CD4-positive, alpha-beta T cell treated with Interleukin-17A for 1 hour (primary cell): ENCODE measurements at places on chromosomes 1 and 21.

GRCh38 chr1:6299557-6300165 lies 38.8 kb upstream of the GPR153 start:
- DNase-seq = no peak

DNA sequence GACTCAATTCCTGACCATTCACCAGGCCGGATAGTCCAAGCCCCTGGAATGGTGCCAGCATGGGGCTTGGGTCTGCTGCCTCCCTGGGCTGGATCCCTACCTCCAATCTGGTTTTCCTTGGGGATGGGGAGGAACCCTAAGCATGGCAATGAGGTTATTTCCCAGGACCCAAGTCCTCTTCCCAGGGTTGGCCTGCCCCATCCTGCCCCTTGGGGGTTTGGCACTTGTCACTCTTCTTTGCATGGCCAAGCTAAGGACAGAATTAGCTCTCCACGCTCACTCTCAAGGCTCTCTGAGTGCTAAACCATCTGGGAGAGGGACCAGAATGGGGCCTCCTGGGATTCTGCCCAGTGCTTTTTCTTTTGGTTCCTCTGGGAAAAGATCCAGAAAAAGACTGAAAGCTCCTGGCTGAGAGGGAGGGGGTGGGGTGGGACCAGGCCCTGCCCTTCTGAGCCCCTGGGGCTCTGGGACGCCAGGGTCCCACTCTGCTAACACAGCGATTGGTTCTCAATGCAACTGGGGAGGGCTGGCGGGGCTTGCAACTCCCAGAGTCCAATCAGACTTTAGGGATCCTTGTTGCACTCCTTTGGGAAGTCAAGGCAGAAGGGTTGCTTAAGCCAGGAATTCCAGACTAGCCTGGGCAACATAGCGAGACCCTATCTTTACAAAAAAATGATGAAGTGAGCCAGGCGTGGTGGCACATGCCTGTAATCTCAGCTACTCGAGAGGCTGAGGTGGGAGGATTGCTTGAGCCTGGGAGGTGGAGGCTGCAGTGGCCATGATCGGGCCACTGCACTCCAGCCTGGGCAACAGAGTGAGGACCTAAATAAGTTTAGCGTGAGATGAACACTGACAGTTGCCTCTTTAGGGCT lies 52.7 kb downstream of the DHRS3 start:
- DNase-seq = no peak

- no peak for DNase-seq
Measured at GRCh38 chr1:59477867-59478266, 181.0 kb downstream of the FGGY start.

DNA sequence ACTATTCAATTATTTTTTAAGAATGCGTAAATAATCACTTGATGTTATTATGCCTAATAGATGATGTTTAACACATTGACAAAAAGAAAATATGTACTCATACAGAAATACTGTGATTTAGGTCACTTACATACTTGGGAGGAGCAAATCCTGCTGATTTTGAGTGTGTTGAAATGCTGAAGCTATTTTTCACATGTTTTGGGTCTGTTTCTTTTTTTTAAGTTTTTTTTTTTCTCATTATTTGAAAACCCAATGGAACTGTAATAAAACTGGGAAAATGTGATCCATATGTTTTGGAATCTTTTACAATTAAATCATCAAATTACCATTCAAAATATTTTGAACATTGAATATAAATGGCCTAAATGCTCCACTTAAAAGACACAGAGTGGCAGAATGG lies 366.2 kb upstream of the ADAMTS5 start:
- DNase-seq = no peak

DNA sequence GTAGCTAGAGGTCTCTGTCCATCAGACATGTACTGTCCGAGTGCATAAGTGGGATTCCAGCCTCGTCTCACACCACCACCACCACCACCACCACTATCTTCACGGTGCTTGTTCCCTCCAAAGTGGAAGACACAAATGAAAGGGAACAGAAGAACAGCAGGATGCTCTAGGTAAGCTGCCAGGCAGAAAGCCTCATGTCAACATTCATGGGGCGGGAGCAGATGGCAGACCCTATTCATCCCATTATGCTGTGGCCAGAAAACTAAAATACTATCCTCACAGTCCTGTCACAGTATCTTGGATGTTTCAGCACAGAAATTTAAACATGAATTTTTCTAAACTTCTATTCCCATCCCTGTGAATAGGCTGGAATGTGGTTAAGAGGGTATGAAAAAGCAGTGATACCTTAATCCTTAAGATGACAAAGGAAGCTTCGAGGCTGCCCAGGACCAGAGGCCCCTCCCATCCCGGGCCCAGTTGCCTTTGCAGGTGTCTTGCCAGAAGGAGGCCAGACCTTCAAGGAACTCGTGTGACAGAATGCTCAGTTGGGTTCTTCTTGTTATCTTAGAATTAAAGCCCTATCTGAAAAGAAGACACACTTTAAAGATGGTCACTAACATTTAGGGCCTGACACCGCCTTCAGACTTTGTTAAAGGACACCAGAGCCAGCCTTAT lies 24.7 kb downstream of the APCS start:
- no peak for DNase-seq

DNA sequence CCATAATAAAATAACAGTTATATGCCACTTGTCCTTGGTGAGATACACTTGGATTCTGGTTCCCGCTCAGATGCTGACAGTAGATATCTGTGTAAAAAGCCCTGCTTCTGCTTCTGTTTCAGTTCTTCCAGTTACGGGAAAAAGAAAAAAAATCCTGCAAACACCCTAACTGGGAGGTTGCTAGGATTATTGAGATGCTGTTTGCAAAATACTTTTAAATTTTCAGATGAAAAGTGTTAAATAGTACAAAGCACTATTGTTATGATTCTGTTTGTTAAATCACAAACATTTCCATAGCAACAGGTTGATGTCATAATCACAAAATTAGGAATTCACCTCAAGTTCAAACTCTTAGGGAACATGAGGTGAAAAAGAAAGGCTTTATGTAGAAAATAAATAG lies 232.3 kb downstream of the HMCN1 start:
- no peak for DNase-seq

- no peak for DNase-seq
Measured at GRCh38 chr1:211352465-211352864, 25.8 kb downstream of the TRAF5 start.

DNA sequence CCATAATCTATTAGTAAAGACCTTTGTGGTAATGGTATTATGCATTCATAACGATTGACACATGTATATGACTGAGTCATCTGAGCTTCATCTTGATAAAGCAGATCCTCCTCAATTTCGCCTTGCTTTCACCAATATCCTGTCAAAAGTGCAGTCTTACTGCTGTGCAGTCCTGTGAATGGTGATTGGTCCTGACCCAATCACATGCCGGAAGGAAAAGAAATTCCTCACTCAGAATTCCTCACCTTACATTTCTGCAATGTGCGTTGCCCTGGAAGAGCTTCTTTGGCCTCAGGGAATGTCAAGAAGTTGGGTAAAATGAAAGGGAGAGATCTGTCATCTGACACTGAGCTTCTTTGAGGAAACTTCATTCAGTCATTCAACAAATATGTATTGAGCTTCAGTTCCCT lies 121.0 kb upstream of the TSPAN2 start:
- DNase-seq = no peak

DNA sequence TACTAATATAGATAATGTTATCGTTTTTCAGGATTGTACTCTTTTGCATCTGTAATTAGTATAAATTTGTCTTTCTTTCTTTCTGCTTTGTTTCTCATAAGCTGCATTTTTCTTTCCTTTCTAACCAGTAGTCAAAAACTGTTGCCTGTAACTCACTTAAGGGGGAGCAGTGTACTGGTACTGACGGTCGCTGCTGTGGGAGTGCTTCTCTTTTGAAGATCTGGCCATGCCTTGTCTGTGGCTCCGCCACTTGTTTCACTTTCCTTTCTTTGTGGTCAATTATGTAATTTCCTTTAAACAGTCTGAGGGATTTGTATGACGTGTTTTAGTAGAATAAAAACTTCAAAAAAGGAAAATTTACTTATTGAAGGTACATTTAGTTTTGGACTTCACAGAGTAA lies 37.0 kb downstream of the MIA3 start:
- DNase-seq = peak; percentile 93

DNA sequence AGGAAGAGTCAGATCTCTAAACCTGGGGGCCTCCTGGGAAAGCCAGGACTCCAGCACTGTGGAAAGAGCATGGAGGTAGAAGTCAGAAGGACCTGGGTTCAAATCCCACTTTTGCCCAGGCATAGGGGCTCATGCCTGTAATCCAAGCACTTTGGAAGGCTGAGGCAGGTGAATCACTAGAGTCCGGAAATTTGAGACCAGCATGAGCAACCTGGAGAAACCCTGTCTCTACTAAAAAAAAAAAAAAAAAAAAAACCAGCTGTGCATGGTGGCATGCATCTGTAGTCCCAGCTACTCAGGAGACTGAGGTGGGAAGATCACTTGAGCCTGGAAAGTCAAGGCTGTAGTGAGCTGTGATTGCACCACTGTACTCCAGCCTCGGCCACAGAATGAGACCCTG lies 31.8 kb downstream of the LDLRAP1 start:
- DNase-seq = no peak

DNA sequence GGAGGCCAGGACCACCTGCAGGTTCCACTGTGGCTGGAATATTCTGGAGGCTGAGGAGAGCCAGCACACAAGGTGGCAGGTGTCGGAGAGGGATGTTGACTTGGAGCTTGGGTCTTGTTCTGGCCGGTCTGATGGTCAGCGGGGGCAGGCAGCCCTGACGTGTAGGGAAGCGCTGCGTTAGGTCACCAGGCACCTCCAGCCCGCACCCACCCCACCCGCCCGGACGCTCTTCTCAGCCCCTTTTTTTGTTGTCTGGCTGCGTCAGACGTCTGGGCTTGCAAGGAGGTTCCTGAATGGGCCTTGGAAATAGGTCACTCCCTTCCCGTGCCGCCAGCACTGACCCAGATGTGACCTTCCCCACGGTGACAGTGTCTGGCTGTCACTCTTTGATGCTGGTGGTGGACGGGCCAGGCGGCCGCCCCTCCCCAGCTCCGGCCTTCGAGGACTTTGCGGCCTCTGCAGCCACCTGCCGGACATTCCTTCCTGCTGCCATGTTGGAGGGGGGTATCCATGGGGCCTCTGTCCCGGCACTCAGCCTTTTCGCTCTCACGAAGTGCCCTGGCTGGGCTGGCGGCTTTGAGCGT lies 30.1 kb downstream of the SPSB1 start:
- no peak for DNase-seq

- DNase-seq = no peak
Measured at GRCh38 chr1:119747451-119747850, 21.3 kb downstream of the HMGCS2 start.

DNA sequence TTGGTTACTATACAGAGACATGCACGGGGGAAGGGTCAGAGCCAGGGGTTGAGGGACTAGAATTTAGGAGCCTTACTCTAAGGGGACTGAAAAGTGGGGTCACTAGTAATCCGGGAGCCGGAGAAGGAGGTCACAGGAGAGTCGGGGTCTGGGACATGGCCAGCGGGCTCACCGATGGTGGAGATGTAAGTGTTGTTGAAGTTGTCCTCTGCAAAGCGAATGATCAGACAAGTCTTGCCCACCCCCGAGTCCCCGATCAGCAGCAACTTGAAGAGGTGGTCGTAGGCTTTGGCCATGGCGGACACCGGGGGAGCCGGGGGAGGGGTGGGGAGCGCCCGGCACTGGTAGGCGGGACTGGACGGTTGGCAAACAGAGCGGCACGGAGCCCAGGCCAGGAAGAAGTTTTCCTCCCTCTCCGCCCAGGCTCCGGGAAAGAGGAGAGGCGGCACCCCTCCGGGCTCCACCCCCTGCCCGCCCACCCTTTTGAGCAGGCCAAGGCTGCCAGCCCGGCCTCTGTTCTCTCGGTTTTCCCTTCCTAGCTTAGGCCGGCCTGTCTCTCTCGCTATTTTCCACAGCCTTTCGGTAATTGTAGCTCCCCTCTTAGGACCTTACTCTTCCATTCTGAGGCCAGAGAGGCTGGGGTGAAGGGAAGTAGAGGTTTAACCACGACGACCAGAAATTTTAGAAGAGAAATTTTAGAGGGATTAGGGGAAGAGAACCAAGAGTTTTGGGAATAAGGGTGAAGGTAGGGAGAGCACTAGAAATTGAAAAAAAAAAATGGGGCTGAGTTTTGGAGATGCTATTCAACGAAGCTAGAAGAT lies at the start of gene RAB13:
Gene RAB13 (minus strand): TSS at position 399 of the 821 bp plus-strand sequence. CDS start 103 bp downstream, at position 296.
- no peak for DNase-seq

GRCh38 chr1:73604739-73605138 lies 593.2 kb downstream of the LRRIQ3 start:
- no peak for DNase-seq
